NCI-H1048 (cell line): ENCODE measurements at places on chromosomes 7 and 10.

- no peak for DNase-seq
Measured at GRCh38 chr7:98387131-98387530, 13.8 kb downstream of the BAIAP2L1 start.

DNA sequence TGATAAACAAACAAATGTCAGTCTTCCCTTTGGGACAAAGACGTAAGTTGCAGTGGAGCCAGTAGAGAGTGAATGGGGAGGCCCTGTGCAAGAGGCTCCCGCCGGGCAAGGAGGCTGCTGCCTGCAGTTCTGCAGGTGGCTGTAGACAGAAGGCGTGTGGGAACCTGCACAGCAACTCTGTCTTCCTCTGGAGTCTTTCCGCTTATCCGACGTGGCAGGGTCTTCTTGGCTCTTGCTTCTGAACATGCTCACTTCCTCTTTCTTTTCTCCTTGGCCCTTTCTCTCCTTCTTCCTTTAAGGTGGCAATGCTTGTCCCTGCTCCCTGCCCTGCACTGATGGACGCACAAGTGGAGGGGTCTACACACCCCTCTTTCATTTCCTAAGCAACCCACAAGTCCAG, 122.5 kb downstream of the HIPK2 start:
- no peak for DNase-seq

DNA sequence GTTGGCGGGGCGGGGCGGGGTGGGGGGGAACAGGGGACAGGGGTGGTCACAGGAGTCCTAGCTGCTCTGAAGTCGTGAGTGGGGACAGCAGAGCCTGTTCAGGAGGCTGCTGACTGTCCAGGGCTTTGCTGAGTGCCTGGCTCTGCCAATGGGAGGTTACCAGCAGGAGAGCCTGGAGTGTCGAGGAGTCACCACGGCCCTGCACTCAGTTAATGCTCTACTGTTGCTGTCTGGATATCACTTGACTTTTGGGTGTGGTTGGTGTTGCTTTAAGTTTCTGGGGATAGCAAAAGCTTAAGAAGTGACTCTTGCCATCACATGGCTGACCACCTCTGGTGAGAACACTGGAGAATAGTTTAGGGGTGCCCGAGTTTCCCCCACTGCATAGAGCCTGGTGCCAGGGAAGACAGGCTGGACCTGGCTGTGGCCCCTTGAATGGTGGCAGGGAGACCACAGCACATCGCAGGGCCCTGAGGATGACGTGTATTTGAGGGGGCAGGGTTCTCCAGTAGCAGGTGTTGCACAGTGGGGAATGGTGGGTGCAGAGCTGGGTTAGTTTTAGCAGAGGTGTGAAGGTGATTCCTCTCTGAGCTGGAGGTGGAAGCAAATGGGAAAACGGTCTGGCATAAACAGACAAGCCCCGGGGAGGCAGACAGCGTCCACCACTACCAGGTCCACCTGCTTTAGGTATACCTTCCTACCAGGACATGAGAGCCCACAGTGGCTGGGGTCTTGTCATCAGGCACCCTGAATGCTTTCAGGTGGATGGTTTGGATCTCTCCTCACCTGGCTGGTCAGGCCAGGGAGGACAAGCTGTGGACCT, 54.2 kb upstream of the CAMK2B start:
- no peak for DNase-seq

- no peak for DNase-seq
Measured at GRCh38 chr10:95260909-95261552, 29.8 kb downstream of the PDLIM1 start.

DNA sequence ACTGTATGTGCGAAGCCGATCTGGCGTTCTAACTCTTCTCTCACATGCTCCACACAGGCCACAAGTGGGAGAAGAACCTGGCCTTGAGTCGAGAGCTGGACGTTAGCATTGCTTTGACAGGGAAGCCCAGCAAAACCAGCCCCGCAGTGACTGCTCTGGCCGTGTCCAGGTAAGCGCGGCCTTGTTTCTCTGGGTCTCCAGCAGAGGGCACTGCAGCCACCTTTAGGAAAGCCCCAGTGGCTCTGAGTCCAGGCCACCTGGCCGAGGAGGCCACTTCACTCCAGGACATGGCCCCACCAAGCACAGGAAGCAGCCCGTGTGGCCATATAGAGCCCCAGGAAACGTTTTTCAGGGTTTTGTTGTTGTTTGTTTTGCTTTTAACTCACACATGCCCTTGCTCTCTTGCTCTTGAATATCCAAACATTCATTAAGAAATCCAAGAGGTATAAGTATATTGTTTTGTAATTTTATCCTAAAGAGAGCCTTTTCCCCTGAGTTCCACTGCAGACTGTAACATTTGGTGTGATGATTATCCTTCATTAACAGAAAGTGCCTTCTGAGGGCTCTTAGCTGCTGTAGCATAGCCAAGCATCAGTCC, 41.8 kb upstream of the LRRC18 start:
- no peak for DNase-seq

- no peak for DNase-seq
Measured at GRCh38 chr7:92547579-92547978, 19.0 kb downstream of the RBM48 start.

DNA sequence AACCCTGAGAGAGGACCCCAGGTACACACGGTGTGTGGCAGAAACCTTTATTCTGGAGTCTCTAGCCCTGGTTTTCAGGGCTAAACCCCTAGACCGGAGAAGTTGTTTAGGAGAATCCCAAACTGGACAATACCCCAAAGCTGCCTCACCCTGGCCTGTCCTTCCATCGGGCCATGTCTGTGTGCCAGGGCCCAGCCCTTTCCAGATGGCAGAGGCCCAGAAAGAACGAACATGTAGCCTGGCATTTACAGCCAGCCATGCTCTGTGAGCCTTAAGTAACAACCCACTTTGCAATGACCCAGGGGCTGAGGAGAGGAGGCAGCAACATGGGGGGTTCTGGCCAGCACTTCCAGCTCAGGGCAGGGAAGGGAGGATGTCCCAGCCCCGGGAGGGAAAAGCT, 142.1 kb downstream of the NEURL1 start:
- DNase-seq, result no peak

- DNase-seq, result no peak
Measured at GRCh38 chr7:40298421-40298820, 163.6 kb downstream of the SUGCT start.

DNA sequence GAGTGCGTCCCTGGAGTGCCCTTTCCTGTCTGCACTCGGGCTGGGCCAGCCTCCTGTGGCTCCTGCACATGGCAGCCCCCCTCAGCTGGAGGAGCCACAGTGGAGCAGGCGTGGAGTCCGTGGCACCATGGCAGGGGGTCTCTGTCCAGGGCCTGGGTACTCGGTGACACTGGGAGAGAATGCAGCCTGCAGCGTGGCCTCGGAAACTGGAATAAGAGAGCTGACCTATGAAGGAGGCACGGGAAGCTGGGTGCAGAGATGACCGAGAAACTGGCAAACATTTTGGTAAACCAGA, 25.8 kb upstream of the WDFY4 start:
- DNase-seq, result no peak

DNA sequence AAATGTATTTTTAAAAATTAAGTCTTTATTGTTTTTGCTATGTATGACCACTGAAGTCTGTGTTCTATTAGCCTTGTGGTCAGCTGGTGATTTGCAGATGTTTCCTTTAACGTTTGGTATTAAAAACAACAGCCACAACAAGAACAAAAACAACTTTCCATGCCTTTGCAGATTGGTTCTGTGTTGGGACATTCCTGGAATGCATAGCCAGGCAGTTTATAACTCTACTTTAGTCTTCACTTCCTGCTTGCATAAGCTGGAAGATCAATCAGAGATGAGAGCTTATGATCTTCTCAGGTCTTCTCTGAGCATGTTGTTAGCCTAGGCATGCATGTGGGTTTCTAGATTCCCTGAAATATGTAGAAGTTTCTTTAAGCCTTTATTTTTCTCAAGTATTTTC, 58.9 kb upstream of the SEMA3C start:
- no peak for DNase-seq

- no peak for DNase-seq
Measured at GRCh38 chr10:102585026-102585425, 59.3 kb upstream of the TRIM8 start.

- no peak for DNase-seq
Measured at GRCh38 chr7:49398236-49398635, 375.2 kb upstream of the VWC2 start.

- DNase-seq, result no peak
Measured at GRCh38 chr7:29518616-29519015, 45.0 kb upstream of the PRR15 start.

- DNase-seq, result no peak
Measured at GRCh38 chr7:71618278-71618677, 486.3 kb downstream of the GALNT17 start.

GRCh38 chr7:44808914-44809393, 12.5 kb downstream of the PPIA start:
- no peak for DNase-seq

- no peak for DNase-seq
Measured at GRCh38 chr10:121754666-121755065, 156.4 kb upstream of the FGFR2 start.

- no peak for DNase-seq
Measured at GRCh38 chr7:25877802-25878789, 273.9 kb upstream of the NFE2L3 start.

DNA sequence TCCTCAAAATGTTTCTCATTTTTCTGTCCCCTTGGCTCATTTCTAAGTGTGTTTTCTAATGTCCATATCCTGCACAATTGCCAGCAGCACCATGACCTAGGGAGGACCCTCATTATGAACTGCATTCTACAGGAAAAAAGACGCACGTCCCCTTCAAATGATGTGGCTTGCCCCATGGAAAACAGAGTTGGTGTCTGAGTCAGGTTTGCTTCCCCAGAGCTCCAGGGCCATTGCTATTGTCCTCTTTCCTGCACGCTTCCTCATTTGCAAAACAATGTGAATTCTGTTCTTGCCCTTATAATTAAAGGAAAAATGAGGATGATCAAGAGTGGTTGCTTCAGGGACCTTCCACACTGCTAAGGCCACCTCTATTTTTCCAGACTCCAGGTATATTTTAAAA, 14.7 kb upstream of the ASB4 start:
- no peak for DNase-seq

DNA sequence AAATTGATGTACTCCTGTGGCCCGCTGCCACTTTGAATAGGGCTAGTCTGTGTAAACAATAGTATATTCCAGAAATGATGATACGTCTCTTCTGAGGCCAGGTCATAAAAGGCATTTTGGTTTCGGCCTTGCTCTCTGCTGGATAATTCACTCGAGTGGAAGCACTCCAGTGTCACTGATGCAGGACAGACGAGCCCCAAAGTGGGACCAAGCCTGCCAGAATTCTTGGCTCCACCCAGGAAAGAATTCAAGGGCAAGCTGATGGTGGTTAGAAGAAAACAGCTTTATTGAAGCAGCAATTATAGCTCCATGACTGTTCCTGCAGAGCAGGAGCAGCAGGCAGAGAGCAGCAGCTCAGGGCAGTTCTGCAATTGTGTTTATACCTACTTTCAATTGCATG, 717.6 kb downstream of the GRM8 start:
- DNase-seq, result no peak

DNA sequence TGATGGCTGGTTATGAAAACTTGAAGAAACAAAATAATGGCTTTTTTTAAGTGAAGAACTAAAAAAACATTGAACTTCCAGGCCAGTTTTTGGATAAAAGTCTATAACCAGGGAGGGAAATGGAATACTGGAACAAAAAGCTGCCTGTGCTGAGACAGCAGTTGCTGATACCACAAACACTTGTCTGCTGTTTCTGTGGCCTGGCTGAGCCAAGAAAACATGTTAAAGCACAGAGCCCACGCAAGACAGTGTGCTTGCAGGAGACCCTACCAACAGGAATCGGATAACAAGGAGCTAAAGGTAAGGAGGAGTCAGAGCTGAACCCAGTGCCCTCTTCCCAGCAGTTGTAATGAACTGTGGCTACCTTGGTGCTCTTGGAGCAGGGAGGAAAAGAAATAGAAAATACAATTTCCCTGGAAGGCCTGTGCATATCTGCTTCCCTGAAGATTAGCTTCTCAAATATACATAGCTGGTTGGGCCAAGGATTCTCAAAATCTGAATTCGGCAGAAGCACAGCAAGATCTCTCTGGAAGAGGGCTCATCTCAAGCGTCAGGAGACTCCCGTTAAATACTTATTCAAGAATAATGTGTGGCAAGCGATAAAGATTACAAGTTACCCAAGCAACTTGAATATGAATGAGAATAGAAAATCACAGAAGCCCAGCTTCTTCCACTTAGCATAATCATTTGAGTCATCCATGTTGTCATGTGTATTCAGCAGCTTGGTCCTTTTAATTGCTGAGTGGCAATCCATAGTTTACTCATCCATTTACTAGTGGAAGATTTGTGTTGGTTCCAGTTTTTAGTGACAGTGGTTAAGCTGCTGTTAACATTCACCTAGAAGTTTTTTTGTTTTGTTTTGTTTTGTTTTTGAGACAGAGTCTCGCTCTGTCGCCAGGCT, 87.6 kb downstream of the NOD1 start:
- DNase-seq, result no peak

GRCh38 chr7:37690206-37690605, 6.6 kb downstream of the GPR141 start:
- no peak for DNase-seq

DNA sequence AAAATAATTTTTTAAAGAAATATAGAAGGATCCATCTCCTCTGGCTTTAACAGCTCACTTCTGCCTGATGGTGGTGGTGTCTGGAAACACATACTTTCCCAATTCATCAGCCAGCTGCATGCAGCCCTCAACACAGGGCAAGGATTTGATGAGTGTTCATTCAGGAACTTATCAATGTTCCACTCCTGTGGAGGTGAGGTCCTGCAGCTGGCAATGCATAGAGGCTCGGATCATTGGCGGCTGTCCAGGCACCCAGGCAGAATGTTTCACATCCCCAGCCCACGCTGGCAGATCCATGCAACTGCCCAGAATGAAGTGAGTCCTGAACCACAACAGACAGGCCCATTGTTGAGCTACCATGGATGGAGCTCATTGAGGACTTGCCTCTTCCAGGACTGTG, 55.2 kb upstream of the KCNMA1 start:
- no peak for DNase-seq

- no peak for DNase-seq
Measured at GRCh38 chr7:80136261-80137055, 1.8 kb downstream of the GNAI1 start.

GRCh38 chr10:61047788-61048560, 104.0 kb upstream of the RHOBTB1 start:
- no peak for DNase-seq

GRCh38 chr10:47099474-47099873, 188.2 kb downstream of the PTPN20 start:
- DNase-seq, result no peak

DNA sequence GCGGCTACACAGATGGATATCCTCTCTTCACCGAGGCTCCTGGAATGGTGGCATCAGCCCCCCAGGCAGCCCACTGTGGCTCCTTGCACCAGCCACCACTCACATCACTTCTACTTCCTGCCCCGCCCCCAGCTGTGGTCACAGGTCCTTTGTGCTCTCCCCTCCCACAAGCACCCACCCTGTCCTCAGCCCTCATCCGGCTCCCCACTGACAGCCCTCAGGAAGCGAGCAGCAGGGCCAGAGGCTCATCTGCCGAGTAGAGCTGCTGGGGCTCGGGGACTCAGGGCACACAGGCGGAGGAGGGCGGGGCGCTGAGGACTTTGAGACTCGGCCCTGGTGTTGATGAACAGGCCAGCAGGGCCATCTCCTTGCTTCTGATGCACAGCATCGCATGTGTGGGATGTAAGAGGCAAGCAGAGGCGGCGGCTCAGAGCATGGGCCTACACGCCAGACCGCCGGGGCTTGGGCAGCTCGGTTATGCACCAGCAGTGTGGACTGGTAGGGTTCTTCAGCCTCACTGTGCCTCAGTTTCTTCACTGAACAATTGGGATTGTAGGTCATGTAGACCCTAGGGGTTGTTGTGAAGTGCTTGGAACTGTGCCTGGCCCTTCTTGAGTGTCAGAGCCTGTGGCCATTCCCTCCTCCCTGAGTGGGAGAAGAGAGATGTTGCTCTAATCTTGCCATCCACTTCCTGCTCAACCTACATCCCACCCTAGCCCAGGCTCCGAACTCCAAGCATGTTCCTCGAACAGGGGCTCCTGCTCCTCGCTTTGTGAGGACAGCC, at the start of gene PRF1:
TSS of gene PRF1 (minus strand) at position 77 of the 784 bp plus-strand sequence. CDS start 1,839 bp downstream, outside the sequence.
- no peak for DNase-seq
